Progenitor cell of endocrine pancreas (in vitro differentiated cells): ENCODE measurements at places on chromosomes 6 and 20.

GRCh38 chr6:39553860-39554802, 171.1 kb downstream of the KIF6 start:
- DNase-seq = no peak

GRCh38 chr20:5880326-5880725, 70.0 kb downstream of the TRMT6 start:
- no peak for DNase-seq

GRCh38 chr20:1263853-1264252, 2.2 kb upstream of the SNPH start:
- no peak for DNase-seq

- no peak for DNase-seq
These were observed 202.1 kb downstream of the ARHGAP18 start for GRCh38 chr6:129507846-129508245.

DNA sequence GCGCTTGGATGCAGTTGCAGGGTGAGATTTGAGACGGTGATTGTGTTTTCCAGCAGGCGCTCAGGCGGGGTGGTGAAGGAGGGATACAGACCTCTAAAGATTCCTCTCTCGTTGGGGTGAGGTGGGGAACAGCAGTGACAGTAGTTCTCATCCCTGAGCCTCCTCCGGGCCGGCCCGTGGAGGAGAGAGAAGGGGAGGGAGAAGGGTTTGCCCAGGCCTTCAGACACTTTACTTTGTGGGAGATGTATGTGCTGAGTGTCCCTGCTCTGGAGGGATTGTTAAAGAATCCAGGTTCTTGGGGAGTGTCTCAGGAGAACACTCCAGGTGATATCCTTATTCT, 41.0 kb downstream of the PSMB9 start:
- no peak for DNase-seq
